Mesothelial cell of epicardium (in vitro differentiated cells): ENCODE measurements at places on chromosomes 5 and 9.
A peak's percentile ranks its signal among the peaks of the same experiment; 100 is the strongest.

- no peak overlapping the region for H3K4me3 ChIP-seq
- no peaks in the 10 kb centered on the region for H3K36me3 ChIP-seq
- no peak overlapping the region for H3K27ac ChIP-seq
Measured at GRCh38 chr9:18921366-18922075, 111.5 kb downstream of the SAXO1 start.

DNA sequence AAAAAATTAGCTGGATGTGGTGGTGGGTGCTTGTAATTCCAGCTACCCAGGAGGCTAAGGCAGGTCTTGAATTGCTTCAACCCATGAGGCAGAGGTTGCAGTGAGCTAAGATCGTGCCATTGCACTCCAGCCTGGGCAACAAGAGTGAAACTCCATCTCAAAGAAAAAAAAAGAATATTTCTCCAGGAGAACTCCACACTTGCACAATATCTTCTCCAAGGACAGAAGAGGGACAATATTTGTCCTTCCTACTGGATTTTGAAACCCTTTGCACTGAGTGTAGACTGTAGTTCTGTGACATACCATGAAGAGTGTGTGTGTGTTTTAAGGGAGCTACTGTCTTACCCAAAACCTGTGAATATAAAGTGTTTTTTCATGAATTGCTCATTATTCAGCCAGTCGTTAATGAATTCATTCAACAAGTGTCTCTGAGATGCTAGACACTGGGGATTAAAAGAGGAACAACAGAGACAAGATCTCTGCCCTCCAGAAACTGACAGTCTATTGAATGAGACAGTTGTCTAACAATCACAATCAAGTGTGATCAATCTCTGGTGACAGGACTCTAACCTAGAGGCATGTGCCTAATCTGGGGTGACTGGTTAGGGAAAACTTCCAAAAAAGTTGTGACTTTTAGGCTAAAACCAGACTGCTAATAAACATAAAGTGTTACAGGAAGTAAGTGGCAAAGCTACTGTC is 9.8 kb upstream of the UBE2D2 start:
- no peak for DNase-seq
- H3K27ac ChIP-seq = no peak overlapping the region
- H3K36me3 ChIP-seq = no peaks in the 10 kb centered on the region
- H3K4me1 ChIP-seq = peaks cover 2% of the 10 kb centered on the region

GRCh38 chr9:114050646-114051045 is 27.5 kb downstream of the AMBP start:
- no peaks in the 10 kb centered on the region for H3K27me3 ChIP-seq
- no peak overlapping the region for H3K27ac ChIP-seq
- peaks cover 49% of the 10 kb centered on the region for H3K36me3 ChIP-seq

DNA sequence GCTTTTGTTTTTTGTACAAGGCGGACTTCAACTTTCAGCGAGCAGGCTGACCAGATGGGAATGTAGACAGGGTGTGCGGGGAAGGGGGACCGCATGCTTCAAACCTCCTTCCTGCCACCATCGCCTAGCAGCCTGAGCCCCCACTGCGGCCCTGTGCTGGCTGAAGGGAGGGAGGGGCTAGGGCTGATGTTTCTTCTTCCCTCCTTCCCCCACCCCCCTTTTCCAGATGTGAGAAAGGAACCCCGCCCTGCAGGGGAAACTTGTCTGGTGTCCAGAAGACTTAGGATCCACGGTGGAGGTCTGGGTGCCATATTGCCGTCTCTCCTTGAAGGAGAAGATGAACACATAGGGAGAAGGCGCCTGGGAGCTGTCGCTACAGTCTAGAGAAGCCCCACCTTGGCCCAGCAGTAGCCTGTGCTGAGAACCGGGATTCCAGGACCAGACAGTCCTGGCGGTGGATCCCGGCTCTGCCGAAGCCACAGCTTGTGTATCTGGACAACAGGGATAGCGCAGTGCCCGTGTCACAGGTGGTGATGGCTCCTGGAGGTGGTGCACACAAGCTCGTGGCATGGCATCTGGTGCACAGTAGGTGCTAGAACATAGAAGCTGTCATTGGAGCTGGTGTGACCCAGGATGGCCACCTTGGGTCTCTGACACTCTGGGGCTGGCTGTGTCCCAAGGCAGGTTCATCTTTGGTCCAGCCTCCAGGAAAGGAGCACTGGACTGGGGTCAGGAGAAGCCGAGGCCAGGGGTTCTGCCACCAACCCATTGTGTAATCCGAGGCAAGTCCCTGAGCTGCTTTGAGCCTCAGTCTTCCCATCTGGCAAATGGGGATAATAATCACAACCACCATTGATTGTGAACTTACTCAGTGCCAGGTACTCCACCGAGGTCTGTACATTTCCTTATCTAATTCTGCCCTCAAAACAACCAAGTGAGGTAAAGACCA is 205.6 kb downstream of the C9orf50 start:
- peak overlapping the region; percentile 58 for H3K4me3 ChIP-seq
- peak overlapping the region; percentile 98 for H3K27ac ChIP-seq
- peaks cover 2% of the 10 kb centered on the region for H3K36me3 ChIP-seq

- no peak overlapping the region for H3K27ac ChIP-seq
- H3K4me1 ChIP-seq = no peaks in the 10 kb centered on the region
- H3K27me3 ChIP-seq = no peaks in the 10 kb centered on the region
- no peaks in the 10 kb centered on the region for H3K36me3 ChIP-seq
- DNase-seq = no peak
Measured at GRCh38 chr9:102832814-102833213, 162.3 kb upstream of the CYLC2 start.

GRCh38 chr5:181224390-181225229 is 1.5 kb downstream of the TRIM41 start:
- H3K27ac ChIP-seq = peak overlapping the region; percentile 99
- peak overlapping the region; percentile 97 for H3K4me3 ChIP-seq
- H3K4me1 ChIP-seq = peaks cover 24% of the 10 kb centered on the region
- no peak for DNase-seq
- H3K36me3 ChIP-seq = peaks cover 5% of the 10 kb centered on the region
